Activated T-helper 1 cell treated with anti-CD3 and anti-CD28 coated beads, Interleukin-12 subunit alpha, Interleukin-12 subunit beta, Interleukin-2, Interleukin-4 antibody, amounts not matched to agents 30 ng/mL and 10 ng/mL and 1 ng/mL, durations not matched to agents 14 hours and 24 hours and 36 hours (primary cell): ENCODE measurements at places on chromosomes 4 and X.

DNA sequence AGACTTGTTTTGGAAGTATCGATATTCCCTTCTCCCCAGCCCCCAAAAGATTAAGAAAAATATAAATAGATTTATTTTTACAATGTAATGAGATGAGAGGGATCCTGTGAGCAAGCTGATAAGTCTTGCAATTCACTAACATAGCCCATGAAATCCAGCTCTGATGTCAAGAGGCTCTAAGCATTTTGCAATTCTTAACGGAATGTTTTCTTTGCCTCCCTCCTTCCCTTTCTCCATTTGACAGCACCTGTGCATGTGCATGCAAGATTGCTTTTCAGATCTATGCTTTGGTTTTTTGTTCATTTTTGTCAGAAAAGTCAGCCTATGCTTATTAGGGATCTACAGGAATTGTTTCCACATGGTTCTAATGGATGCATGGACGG lies 169.9 kb downstream of the SLIT2 start:
- DNase-seq, result no peak

DNA sequence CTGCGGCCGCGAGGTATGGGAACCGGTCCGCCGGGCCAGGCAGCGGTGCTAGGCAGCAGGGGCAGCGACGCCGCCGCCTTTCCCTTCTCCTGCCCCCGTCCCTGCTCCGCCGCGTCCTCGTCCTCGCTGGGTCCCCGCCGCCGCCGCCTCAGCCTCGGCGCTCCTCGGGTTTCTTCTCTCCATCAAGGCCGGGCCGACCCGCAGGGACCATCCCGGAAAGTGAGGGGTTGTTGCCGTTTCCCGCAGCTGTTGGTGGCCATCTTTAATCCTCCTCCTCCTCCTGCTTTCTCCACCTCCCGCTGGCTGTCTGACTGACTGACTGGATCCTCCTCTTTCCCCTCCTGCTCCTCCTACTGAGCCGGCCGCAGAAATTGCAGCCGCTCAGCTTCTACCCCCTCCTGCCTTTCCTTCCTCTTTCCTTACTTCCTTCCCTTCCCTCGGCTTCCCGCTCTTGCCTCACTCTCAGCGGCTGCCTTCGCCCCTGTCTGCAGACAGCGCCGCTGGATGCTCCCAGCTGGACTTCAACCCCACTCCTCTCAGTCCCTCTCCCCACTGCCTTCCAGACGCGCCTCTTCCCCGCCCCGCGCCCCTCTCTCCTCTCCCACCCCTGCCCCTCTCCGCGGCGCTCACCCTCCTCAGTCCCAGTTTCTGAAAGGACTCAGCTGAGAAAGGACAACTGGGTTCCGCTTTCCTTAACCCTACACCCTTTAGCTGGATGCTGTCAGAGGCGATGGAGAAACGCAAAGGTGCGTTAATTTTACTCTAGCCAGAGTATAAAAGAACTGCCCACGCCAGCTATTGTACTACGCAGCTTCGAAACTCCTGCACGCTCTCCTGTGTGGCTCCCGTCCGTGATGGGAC lies at the start of gene WDFY3:
TSS of gene WDFY3 (minus strand) at position 309 of the 861 bp plus-strand sequence. CDS start 106,099 bp downstream, outside the sequence.
- DNase-seq, result no peak

DNA sequence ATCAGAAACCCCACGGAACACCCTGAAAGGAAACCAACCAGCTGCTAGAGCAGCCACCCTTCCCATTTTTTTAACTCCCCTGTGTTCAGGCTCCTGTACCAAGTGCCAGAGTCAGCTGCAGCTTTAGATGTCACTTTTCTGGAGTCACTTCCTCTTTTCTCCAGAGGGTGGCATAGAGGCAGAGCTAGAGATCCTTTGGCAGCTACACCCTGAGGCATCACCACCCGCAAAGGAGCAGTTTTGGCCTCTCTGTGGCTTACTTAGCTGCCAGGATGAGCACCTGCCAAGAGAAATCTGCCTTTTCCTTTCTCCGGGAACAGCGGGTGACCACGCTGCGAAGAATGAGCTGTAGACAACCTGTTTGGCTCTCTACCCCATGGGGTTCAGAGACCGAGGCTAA lies 58.0 kb upstream of the CHRDL1 start:
- DNase-seq, result no peak

GRCh38 chrX:46967547-46967946 lies 55.3 kb downstream of the JADE3 start:
- DNase-seq, result no peak

GRCh38 chrX:118448273-118448783 lies 47.3 kb upstream of the DOCK11 start:
- no peak for DNase-seq

- DNase-seq, result no peak
Observed at GRCh38 chr4:1043162-1043561, 31.7 kb downstream of the FGFRL1 start.
